T-helper 2 cell (primary cell): ENCODE measurements at places on chromosomes 1 and 21.
A peak's percentile ranks its signal among the peaks of the same experiment; 100 is the strongest.

DNA sequence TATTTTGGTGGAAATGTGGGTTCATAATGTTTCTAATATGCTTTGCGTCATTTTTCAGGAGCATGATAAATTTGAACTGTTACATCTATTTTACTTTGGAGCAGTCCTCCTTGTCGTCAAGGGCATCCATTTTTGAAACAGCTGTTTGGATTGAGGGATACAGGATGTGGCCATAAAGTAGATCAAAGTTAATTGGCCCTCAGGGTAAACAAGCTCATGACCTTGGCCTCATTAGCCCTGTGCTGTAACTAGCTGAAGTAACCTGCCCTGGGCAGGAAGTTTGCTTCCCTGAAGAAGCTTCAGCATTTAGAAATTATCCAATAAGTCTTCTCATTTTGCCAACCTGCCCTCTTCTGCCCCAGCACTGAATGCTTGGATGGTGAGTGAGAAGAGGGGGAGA is 24.8 kb upstream of the RGL1 start:
- DNase-seq: no peak

DNA sequence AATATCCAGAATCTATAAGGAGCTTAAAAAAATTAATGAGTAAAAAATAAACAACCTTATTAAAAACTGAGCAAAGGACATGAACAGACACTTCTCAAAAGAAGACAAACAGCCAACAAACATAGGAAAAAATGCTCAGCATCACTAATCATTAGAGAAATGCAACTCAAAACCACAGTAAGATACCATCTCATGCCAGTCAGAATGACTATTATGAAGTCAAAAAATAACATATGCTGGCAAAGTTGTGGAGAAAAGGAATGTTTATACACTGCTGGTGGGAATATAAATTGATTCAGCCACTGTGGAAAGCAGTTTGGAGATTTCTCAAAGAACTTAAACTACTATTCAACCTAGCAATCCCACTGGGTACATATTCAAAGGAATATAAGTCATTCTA is 25.3 kb downstream of the PIGK start:
- DNase-seq: peak; percentile 6

DNA sequence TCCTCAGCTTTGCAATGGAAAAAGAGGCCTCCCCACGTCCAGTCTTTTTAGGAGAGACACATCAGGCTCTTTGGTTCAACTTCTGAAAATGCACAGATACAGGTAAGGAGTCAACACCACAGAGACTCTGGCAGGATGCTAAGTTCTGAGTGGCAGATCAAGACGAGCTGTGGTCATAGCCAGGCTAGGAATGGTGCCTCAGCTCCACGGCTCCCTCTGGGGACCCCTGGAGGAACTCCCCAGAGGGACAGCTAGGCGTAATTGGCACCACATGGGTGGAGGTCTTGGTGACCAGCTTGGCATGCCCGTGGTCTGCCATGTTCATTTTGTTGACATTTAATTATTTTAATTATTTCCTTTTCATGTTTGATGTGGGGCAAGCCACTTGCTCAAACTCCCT is 206.1 kb downstream of the KAZN start:
- no peak for DNase-seq

- DNase-seq: no peak
Measured at GRCh38 chr1:171642197-171642596, 10.3 kb downstream of the MYOC start.

GRCh38 chr1:228084325-228084724 is 1.8 kb downstream of the ARF1 start:
- no peak for DNase-seq

- peak; percentile 42 for DNase-seq
Measured at GRCh38 chr1:205791568-205792180, 16.4 kb upstream of the RAB29 start.
